ENCODE measurements at places on chromosomes 2 and 18.

DNA sequence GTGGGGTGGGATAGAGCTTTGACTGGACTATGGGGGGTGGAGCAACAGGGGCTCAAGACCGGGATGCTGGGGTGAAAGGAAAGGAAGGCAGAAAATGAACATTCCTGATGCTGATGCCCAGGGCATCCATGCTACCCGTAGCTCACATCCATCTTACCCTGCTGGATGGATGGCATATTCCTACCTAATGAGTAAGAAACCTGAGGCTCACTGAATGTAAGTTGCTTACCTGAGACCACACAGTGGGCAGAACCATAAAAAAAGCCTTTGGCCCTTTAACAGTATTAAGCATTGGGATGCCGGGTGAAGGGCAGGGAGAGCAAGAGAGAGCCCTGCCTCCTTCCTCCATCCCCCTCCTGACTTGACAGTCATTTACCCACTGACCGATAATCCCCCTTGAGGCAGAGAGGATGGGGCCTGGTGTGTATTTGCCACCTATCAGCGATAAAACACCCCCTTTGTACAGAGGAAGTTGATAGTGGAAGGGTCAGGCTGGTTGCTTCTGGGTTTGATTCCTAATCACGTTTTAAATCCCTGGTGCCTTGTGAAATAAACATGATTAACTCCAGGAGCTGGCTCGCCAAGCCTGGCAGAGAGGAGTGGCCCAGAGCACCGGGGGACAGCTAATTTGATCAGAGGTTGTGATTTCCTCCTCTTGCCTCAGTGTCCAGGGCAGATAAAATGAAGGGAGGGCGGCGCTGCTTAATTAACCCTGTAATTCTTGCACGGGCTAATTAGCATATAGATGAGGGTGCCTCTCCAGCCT lies 105.9 kb upstream of the HS6ST1 start:
- DNase-seq = peak; percentile 18

DNA sequence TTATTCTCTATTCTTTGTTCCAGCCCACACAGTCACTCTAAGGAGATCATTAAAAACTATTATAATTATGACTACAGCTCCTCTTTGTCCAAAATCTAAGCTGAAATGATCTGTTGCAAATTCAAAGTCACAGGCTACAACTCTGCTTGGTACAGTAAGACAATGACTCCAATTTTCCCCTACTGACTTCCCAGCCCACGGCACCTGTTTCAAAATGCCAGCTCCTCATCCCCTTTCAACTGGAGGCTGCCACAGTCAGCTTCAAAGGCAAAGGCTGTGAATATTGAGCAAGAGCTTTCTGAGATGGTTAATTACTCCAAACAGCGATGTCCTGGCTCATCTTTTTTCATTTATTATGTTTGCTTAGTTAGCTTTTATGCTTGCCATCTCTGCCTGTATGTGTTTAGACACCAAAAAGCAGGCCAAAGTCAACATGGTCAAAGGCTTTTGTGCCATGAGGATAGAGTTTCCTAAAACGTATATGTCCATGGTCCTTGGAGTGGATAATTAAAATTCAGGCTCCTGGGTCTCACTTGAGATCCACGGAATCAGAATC lies 141.1 kb downstream of the DOCK10 start:
- no peak for DNase-seq

DNA sequence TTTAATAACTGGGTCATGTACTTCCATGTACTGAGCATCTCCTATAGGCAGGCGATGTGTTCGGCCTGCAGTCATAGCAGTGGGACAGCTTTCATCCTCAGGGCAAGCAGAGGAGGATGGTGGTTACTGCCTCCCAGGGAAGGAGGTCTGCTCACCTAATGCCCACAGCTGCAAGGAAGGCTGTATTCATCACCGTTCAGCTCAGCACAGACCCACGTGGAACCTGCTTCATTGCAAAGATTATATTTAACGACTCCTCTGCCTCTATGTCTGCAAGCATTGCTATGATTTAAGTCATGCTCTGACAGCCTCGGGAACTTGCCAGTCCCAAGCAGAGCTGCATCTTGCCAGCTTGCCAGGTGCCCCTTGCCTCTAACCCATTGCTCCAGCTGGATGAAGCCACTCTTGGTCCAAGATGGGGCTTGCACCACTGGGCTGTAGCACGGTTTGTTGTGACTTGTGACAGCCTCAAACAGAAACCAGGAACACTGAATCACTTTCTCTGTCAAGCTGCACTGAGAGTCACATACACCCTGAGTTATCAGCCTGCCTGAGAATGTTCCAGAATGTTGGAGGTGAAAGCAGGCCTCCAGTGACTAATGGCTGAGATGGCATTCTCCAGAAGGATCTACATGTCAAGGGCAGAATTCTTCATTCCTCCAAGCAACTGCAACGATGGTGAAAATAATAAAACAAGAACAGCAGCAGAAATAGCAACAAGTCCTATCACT lies 651.1 kb upstream of the ID2 start:
- DNase-seq = no peak

DNA sequence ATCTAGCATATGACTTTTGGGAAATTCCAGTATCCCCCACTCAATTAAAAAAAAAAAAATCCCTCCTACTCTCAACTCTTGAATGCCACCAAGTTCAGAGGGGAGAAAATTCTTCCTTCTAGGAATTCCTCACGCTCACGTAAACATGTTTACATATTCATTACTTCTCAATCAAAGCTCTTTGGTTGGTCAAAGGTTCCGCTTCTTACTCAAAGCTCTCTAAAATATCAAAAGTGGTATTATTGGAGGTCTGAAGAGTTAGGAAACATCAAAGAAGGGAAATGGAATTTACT lies 4.1 kb downstream of the DOCK10 start:
- DNase-seq = no peak

- no peak for DNase-seq
These were observed 20.9 kb upstream of the KDSR start for GRCh38 chr18:63387861-63388260.

Measured in right forelimb (tissue), 1 donor.